ELF-1 (cell line): ENCODE measurements at places on chromosomes 2 and 18.

DNA sequence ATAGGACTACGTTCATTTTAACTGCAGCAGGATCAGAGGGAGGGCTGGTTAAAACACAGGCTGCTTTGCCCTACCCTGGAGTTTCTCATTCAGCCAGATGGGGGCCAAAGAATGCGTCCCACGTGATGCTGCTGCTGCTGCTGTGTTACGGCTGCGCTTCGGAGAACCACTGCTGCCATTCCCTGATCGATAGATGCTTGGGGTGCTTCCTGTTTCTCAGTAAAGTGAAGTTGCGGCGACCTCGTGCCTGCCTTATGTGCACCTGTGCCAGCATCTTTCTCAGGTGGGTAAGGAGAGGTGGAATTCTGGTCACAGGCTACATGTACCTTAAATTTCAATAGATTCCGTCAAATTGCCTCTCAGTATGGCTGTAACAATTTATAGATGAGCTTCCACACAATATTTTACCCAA lies 24.7 kb upstream of the TOGARAM2 start:
- DNase-seq: peak; percentile 86

DNA sequence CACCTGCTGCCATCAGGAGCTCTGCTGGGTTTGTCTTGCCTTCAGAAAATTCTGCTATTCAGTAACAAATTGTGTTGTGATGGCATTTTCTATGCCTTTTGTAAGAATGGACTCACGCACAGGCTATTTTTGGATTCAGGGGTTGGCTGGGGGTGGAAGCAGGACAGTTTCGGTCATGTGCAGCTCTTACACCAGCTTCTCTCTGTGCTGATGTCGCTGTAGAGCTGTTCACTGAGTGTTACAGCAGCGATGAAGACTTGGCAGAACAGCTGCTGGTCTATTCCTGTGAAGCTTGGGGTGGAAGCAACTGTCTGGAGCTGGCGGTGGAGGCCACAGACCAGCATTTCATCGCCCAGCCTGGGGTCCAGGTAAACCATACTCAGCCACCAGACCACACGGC lies 49.2 kb downstream of the TRPM8 start:
- no peak for DNase-seq

DNA sequence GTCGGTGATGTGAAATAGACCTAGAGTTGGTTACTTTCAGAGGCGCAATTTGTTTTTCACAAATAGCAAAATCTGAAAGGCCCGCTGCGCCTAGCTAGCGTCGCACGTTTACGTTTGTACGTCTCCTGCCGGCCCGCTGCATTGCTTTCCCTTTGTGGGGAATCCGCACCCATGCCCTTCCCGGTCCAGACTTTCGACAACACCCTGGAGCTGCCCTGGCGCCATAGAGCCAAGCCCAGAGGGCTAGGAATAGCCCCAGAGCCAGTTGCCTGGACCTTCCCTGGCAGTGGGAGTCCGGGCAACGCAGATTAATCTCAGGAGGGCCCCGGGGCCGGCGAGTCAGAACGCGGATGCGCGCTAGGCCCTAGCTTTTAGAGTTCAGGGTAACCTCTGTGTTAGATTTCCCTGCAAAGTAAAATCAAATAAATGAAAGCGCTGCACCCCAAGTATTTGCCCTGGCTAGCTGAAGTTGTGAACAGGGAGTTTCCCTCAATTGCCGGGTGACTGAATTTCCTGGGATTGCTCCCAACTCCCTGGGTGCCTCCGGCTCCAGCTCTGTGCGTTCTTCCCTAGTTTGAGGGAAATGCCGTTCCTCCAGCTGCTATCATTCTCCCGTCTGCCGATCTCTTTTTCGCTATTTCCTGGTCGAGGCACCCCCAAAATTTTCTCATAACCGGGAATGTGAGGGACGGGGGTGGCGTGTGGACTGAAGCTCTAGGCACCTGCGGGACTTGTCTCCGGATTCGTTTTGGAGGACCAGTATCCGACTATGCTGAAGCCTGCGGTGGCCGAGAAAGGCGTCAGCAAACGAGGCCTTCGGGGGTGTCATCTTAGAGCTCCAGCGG lies 1.2 kb upstream of the EN1 start:
- DNase-seq: peak; percentile 54

DNA sequence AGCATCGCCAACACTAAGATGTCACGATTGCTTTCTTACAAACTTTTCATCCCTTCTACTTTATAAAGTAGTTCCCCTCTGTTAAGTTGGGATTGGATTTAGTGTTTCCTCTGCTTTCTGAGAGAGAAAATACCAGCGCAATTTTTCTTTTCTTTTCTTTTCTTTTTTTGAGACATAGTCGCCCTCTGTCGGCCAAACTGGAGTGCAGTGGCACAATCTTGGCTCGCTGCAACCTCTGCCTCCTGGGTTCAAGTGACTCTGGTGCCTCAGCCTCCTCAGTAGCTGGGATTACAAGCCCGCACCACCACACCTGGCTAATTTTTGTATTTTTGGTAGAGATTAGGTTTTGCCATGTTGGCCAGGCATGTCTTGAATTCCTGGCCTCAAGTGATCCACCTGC lies 9.0 kb downstream of the RELCH start:
- DNase-seq: peak; percentile 39

GRCh38 chr2:86185517-86186212 lies 9.6 kb downstream of the IMMT start:
- no peak for DNase-seq

DNA sequence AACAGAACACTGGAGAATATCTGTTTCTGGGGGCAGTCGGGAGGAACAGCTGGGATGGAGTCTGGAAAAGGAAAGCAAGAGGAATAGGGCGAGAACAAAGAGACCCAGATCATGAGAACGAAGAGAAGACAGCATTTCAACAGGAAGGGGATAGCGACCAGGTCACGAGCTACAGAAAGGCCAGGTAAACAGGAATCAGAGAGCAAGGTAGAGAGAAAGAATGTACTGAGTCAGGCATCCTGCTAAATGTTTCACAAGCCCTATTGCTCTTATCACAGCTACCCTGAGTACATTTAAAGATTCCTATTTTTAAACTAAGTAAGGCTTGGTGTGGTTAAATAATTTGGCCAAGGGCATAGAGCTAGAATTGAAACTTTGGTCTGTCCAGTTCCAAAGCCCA lies 254.9 kb upstream of the RAB12 start:
- no peak for DNase-seq

GRCh38 chr2:202113571-202114142 lies 40.6 kb downstream of the KIAA2012 start:
- DNase-seq: no peak

DNA sequence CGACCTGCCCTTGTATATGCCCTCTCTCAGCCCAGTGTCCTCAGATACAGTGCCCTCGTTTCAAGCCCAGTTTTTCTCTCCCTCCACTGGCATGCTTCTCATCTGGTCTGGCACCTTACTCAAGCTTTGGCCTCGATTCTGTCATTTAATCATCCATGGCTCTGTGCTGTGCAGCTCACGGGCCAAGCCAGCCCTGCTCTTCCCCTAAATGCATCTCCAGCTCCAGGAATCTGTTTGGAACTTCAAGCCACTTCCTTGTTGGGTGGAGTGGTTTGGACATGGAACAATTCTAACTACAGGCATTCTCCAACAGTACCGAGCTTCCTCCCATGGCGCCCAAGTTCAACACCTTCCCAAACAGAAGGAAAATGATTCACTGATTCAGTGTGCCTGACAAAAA lies 76.7 kb upstream of the ZNF397 start:
- no peak for DNase-seq

- no peak for DNase-seq
These were observed 218.5 kb downstream of the TPGS2 start for GRCh38 chr18:36610258-36610657.

DNA sequence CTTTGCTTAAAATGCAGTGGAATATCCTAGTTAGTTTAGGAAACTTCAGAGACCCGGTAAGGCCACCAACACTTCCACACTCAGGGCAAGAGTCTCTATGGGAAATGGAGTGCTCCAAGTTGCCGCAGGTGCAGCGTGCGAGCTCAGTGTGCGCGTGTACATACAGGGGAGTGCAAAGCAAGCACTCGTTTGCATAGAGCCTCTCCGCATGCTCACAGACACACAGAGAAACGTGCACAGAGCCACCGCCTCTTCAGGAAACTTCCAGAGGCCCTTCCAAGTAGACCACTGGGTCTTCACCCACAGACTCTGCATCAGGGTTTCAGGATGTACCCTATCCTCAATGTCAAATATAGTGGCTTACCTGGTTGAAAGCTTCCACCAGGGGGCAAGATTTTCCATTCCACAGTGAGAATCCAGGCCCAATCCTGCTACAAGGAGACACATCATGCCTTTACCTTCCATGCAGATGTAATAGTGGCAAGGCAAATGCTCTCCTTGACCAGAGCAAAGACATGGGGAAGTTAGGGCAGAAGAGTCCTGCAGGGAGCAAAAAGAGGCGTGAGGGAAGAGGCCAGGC lies 513.0 kb upstream of the MYT1L start:
- peak; percentile 34 for DNase-seq

GRCh38 chr18:71352618-71353017 lies 1063.8 kb downstream of the SOCS6 start:
- DNase-seq: no peak

DNA sequence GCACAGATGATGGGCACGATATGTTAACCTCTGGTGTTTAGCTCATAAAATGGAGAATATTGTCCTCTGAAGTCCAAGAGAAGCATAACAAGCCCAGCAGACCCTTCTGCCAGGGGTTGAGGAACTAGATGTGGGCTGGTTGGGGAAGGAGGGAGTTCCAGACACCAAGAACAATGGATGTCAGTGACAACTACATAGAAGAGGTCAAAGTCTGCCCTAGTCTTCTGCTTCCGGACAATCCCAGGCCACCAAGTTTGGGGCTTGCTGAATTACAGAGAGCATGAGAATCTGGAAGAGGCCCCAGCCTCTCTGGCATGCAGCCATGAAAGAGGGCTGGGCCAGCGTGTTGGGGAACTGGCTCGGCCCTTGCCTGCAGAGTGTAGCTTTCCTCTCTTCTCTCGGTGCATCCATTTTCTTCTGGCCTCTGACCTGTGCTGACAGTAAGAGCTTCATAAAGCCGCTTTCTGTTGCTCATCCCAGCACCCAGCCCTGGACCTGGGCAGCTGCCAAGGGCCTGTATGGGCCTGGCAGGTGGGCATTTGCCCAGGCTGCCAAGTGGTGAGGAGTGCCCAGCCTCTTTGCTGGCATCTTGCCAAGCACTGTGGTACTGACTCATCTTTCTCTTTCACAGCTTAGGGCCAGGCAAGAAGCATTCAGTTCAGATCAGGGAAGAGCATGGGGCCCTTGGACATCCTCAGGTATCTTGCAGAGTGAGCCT lies 14.6 kb upstream of the LAPTM4A start:
- DNase-seq: no peak

GRCh38 chr2:134818321-134818720 lies 20.1 kb upstream of the ACMSD start:
- no peak for DNase-seq

GRCh38 chr2:234950730-234951663 lies 820 bp upstream of the SH3BP4 start:
- peak; percentile 87 for DNase-seq

DNA sequence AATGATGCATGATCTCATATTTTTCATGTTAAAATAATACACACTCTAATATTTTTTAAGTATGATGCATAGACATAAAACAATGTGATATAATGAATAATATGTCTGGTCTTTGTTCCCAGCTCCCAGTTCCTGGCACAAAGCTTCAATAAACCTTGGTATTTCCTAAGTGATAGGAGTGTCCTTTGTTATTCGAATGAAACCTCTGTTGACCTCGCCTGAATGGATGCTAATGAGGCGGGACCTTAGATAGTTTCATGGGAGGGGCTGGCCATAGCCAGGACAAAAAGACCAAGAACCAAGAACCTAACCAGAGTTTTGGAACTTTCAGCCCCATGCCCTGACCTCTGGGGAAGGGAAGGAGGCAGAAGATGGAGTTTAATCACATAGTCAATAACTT lies 257.7 kb upstream of the COPS8 start:
- peak; percentile 78 for DNase-seq

- DNase-seq: no peak
These were observed 6.0 kb downstream of the CIAO1 start for GRCh38 chr2:96271995-96272394.

DNA sequence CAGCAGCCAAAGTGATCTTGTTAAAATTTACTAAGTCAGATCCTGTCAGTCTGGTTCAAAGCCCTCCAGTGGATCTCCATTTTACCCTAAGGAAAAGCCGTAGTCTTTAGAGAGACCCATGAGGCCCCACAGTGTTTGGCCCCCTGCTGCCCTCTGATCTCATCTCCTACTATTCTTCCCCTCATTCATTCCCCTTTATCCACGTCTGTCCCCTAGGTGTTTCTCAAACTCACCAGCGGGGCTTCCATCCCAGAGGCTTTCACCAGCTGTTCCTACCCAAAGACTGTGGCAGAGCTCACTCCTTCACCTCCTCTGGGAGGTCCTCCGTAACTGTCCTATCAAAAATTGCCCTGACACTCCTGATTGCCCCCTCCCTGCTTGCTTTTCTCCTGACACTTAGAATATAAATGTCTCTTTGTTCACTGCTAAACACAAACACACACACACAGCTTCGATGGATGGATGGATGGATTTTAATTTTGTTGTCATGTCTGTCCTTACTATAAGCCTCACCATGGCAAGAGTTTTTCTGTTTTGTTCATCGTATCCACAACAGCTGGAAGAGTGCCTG lies 26.1 kb downstream of the LIMS1 start:
- peak; percentile 31 for DNase-seq

DNA sequence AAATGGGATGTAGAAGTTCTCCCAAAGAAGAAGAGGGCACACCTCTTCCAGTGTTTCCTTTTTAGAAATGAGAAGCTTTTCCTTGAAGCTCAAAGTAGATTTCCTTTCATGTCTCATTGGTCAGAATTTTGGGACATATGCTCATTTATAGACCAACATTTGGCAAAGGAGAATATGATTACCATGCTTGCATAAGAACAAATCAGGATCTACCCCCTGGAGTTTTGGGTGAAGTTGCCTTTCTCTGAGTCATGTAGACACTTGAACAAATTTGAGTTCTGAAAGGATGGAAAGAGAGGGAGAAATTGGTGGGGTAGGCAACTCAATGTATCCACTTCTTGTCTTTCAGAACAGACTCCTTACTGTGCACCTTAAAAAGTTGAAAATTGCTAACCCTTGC lies 409.0 kb downstream of the SLC4A3 start:
- DNase-seq: no peak

DNA sequence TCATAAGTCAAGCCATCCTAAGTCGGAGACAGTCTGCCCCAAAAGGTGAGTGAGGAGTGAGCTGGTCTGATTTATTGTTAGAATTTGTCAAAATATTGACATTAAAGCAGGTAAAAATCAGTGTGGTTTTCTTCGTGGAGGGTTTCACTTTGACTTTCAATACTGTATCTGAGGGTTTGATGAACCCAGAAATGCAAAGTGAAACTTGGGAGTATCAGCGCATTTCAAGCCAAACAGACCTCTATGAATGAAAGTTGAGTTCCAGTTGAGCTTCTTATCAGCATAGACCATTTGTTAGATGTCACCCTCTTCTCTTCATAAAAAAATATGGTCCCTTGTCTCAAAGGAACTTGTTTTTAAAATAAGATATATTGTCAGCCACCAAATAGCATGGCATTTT lies 21.7 kb upstream of the CXCR4 start:
- DNase-seq: no peak

GRCh38 chr18:35673682-35674081 lies 92.1 kb downstream of the GALNT1 start:
- DNase-seq: no peak

- no peak for DNase-seq
These were observed 3.0 kb downstream of the MBOAT2 start for GRCh38 chr2:9000442-9000841.
